ENCODE measurements at places on chromosomes 6 and 20.

- DNase-seq, result no peak
Measured at GRCh38 chr20:49821381-49821780, 8.8 kb downstream of the SLC9A8 start.

DNA sequence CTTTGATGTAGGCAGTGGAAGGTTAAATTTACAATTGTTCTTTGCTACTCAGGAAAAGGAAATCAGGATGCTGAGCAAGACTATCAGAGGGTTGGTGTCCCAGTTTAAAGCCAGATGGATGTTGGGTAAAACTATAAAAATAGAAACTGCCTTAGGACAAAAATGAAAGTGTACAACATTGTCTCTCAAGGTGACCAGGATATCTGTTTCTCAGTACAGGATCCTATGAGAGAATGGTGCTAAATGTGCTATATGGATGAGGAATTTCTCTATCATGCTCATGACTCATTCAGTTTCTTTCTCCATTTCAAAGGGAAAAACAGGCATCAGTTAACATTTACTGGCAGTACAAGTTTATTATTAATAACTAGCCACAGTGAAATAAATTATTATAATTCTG lies 534.2 kb upstream of the GJE1 start:
- DNase-seq, result no peak

GRCh38 chr6:96162711-96163120 lies 146.9 kb downstream of the FUT9 start:
- no peak for DNase-seq

DNA sequence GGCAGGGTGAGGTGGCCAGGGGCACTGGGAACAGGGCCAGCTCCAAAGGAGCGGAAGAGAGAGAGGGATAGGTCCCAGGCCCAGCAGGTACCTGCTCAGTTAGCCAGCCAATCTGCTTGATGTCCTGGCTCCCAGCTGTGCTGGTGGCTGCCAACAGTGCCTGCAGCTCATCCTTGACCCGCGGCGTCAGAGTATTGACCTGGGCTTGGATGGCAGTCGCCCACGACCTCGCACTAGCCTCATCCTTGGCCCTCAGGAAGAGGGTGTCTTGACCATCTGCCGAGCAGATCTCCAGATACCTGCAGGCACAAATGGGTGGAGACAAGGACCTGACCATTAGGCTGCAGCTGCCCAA lies 11.1 kb upstream of the CDK5RAP1 start:
- no peak for DNase-seq

DNA sequence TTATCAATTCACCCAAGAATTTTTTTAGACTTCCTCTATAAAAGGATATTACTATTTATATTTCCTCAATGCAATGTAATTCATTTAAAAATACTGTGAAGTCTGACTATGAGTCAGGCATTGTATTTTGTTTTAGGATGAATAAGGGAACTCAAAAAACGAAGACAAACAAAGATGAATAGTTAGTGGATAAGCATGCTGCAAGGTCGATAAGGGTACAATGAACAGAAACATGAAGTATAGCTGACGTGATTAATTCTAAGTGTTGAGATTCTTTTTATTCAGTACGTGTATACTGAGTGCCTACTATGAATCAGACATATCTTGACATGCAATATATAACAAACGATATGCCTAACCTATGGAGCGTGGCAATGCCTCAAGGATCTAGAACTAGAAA lies 105.4 kb downstream of the PDE10A start:
- no peak for DNase-seq

GRCh38 chr20:33145521-33145920 lies 22.4 kb upstream of the BPIFA2 start:
- DNase-seq, result no peak

DNA sequence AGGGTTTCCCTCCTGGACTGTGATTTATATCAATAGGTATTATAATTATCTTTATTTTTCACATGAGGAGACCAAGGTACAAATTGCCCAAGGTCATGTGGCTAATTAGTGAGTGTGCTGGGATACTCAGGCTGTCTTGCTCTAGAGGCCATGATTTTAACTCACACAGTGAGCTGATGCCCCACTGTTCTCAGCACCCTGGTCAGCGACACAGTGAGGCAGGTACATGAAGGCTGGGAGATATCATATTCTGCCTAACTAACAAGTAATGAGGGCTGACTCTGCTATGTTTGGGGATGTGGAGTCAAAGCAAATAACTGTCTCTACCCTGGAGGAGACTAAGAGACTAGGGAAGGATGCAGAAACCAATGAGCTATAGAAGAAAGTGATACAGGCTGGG lies 501.1 kb downstream of the PTPRT start:
- no peak for DNase-seq

Data from stimulated activated CD8-positive, alpha-beta memory T cell treated with anti-CD3 and anti-CD28 coated beads, Interleukin-15, amount 100 ng/mL, for 24 hours (primary cell).